ENCODE measurements at places on chromosomes 16 and 17.

DNA sequence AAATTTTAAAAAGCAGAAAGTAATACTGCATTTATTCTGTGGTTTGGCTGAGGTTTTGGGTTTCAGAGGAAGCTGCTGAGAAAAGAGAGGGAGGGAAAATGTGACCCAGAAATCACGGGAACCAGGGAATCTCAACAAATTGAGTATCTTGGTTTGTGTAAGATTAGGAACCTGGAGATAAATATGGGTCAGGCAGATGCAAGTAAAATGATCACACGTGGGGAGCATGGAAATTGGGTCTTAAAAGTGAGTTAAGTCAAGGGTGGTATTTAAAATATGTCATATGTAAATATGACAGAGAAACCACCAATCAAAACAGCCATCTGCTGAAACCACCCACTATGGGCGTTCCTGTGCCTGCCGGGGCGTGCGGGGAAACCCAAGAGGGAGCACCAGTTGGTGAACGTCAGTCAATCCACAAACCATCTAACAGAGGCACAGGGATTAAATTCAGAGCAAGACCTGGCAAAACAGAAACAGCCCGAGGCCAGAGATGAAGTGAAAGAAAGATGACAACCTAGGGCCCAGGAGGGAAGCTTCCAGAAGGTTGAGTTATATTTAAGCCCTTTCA is 33.4 kb downstream of the CDH13 start:
- DNase-seq, result no peak

DNA sequence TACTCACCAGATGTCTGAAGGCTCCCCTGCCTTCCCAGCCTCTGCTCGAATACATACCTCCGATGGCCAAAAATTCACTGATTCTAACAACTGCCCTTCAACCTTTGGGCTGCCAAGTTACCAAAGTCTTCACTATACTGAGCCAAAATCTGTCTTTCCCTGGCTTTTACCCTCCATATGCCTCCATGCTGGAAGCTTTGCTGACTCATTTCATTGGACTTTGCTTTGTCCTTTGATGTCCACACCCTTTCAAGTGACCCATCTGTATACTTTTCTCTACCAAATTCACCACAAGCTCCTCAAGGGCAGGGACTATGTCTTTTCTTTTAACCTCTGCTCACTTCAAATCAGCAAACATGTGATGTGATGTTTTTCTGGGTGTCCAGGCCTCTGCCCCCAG is 21.0 kb upstream of the MTMR4 start:
- no peak for DNase-seq

DNA sequence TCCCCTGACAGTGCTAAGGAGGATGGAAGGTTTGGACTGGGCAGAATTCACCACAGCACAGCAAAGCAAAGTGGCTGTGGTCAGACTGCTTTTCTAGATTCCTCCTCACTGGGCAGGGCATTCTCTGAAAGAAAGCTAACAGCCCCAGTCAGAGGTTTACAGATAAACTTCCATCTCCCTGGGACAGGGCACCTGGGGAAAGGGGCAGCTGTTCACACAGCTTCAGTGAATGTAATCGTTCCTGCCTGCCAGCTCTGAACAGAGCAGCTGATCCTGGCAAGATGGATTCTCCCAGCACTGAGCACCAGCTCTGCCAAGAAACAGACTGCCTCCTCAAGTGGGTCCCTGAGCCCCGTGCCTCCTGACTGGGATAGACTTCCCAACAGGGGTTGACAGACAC is 42.4 kb upstream of the KIF2B start:
- no peak for DNase-seq

DNA sequence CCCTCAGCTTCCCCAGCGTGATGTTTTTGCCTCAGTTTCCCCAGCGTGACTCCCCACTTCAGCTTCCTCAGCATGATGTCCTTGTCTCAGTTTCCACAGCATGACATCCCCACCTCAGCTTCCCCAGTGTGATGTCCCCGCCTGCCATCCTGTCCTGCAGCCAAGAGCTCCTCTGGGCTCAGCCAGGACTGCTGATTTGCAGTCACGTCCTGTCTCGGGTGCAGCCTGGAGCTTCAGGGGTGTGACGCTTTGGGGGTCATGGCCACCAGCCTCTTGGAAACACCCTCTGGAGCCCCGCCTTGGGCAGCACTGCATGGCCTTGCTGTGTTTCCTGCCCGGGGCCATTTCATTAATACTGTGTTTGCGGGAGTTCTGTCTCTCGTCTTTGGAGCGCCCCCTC is 16.5 kb upstream of the NUDT16L1 start:
- DNase-seq, result no peak

DNA sequence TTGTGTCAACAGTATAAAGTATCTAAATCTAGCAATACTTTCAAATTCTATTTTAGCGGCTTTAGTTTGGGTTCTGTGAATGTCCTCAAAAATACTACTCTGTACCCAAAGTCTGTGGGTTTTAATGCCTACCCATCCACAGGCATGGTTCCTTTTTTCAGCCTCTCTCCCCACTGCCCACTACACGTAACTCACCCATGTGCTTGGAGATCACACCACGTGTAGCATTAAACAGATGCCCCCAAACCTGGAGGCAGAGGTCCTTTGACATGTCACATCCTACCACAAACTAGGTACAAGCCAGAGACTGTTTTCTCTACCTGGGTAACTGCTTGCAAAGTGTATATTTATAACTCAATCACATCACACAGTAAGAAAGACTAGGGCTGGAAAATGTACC is 5.4 kb downstream of the DYNC1LI2 start:
- no peak for DNase-seq

GRCh38 chr17:37769050-37769449 is 24.2 kb upstream of the HNF1B start:
- DNase-seq, result no peak

DNA sequence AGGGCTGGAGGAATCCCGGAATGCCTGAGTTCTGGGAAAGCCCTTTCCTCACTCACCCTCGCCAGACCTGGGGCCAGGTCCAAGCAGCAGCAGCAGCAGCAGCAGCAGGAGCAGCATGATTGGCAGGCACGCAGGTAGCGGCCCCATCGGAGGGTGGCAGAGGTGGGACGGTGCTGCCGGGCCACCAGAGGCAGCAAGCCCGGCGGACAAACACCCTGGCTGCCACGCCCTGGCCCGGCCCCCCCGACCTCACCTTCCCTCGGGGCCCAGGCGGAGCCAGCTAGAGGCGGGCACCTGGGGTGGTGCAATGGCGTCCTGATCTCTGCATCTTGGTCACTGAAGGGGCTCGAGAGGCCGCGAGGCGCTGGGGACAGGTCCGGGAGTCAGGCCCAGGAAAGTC is 122.4 kb downstream of the LAT start:
- no peak for DNase-seq

DNA sequence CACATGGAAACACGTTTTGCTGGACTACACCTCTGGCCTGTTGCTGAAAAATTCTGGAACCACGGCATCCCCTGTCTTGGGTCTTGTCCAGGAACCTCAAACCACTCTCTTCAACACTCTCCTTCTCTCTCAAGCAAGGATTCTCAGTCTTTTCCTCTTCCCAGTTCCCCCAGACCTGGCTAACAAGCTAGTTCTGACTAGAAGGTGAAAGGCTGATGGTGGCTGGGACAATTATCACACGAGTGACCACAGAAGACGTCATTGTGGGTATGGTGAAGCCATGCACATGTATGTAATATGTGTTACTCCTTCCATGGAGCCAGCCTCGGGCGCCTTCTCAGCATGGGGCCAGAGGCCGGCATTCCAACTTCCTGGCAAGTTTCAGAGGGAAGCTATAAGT is 123.0 kb downstream of the CDYL2 start:
- no peak for DNase-seq

DNA sequence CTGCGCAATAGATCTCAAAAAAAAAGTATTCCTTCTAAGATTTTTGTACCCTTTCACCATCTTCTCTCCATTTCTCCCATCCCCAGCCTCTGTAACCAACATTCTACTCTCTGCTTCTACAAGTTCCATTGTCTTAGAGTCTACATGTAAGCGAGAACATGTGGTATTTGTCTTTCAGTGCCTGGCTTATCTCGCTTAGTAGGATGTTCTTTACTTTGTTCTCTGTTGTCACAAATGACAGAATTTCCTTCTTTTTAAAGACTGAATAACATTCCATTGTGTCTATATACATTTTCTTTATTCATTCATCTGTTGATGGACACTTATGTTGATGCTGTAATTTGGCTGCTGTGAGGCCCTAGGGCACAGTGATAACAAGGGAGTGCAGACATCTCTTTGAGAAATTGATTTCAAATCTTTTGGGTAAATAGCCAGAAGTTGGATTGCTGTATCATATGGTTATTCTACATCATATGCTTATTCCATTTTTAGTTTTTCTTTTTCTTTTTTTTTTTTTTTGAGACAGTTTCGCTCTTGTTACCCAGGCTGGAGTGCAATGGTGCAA is 37.7 kb upstream of the MYH10 start:
- DNase-seq, result no peak

- DNase-seq, result no peak
These were observed 3.2 kb downstream of the MPV17L start for GRCh38 chr16:15398618-15399316.

DNA sequence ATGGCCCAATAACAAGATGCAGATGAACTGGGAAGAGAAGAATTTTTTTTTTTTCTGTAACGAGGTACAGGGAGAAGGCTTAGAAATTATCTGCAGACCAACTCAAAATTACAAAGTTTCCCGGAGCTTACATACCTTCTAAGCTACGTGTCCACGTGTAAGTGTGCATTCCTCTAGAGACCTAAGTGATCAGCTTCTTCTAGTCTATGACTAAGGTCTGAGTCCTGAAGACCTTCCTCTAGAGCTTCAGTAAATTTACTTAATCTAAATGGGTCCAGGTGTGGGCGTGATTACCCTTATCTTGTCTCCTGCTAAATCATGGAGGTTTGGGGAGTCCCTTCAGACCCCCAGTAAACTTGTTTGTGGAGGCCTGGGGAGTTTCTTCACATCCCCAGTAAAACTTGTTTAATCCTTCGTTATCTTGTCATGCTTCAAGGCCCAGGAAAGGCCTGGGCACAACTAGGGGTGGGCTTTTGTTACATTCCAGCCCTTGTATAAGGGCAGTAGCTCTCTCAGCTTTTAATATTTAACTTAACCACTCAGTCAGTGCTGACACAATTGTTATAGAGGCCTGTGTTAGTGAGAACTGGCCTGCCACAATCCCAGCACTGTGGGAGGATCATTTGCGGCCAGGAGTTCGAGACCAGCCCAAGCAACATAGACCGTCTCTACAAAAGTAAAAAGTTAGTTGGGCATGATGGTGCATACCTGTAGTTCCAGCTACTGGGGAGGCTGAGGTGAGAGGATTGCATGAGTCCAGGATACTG is 342.3 kb downstream of the SNX29 start:
- no peak for DNase-seq

DNA sequence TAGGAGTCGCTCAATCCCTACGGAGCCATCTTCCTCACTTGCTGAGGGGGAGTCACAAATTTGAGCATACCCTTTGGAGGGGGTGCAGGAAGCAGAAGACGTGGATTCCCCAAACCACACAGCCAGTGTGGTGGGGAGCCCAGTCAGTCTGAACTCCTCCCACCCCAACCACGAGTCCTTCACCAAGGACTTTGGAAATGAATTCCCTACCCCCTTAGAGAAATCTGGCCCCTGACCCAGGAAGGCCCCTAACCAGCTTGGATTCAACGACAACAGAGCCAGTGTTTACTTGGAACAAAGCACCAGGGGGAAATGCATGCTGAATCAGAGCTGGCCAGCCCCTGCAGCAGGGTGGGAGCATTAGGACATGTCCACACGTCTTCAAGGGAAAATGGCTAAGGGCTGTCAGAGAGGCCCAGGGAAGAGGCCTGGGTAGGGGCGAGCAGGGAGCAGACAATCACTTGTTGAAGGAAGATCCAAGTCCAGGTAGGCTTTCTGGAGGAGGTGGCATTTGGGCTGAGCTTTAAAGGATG is 5.5 kb upstream of the TMEM92 start:
- DNase-seq, result no peak

- no peak for DNase-seq
These were observed 2.0 kb downstream of the PTX4 start for GRCh38 chr16:1486551-1487390.

- no peak for DNase-seq
These were observed 782 bp downstream of the FAM83G start for GRCh38 chr17:19003543-19004420.

DNA sequence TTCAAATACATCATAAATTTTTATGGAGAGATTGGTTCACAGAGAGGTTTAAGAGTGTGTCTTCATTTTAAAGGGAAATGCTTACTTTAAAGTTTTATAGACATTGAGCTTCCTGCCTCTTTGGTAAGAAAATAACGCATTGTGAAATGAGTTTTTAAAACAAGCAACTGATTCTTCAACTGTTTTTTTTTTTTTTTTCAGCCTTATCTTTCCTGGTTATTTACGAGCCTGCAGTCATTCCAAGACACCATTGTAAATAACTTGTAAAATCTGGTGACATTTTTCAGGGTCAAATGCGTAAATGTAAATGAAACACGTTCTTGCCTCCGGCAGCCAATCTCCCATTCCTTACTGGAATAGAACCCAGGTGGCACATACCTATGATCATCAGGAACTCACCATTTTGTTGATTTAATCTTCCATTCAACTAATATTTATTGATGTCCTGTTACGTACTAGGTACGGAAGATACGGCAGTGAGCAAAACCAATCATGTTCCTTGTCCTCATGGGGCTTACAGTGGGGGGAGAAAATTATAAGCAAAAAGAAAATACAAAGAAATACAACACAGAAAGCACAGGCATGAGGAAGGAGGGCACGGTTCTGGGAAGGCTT is 33.2 kb upstream of the CDYL2 start:
- DNase-seq, result peak; percentile 87

GRCh38 chr17:5832886-5833285 is 237.3 kb upstream of the WSCD1 start:
- no peak for DNase-seq

DNA sequence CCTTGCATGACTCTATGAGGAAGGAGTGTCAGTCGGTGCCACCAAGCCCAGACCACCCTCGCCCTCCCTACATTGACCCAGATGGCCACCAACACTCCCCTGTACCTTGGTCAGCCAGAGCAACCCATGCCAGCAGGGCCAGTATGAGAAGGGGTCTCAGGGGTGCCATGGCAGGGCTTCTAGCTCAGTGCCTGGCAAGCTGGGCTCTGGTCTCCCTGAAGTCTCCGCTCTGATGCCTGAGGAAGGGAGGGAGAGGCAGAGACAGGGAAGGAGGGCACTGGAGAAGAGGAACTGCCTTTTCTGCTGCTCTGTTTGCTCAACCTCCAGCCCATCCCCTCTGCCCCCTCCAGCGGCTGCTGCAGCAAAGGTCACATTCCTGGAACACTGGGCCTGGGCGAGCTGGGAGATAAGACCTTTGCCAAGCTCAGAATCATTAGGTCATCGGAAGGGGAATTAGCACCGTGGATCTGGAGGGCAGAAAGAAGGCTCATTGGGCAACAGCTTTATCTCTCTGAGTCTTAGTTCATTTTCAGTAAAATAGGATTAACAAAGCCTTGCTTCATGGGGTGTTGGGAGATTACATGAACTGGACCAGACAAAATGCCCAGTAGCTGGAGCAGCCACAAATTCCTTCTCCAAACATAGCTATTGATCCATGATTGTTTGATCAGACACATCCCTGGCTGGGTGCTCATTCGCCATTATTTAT is at the start of gene VTN:
VTN (minus strand) TSS at position 273 of the 709 bp plus-strand sequence; CDS start at position 169, 104 bp downstream.
- no peak for DNase-seq
